ENCODE measurements at places on chromosomes 6 and 20.

DNA sequence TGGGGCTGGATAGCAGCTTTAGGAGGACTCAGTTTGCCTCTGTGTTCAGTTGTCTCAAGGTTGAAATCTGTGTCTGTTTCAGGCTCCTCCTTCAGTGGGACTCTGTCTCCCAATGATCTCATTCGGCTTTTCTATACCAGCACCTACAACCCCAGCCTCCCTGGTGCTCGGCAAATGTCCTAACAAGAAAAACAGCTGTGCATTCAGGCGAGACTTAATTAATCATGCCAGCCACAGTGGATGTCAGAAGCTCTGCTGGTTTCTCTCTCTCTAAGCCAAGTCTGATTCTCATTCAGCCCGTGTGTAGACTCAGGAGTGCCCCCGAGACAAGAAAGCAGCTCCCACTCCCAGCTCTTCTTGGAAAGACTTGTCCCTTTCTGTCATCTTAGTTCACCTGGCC is 46.8 kb downstream of the SUN5 start:
- no peak for DNase-seq

GRCh38 chr6:53634184-53634631 is 31.3 kb downstream of the KLHL31 start:
- DNase-seq: no peak

- DNase-seq: no peak
Measured at GRCh38 chr6:157607317-157608109, 215.5 kb upstream of the SNX9 start.

DNA sequence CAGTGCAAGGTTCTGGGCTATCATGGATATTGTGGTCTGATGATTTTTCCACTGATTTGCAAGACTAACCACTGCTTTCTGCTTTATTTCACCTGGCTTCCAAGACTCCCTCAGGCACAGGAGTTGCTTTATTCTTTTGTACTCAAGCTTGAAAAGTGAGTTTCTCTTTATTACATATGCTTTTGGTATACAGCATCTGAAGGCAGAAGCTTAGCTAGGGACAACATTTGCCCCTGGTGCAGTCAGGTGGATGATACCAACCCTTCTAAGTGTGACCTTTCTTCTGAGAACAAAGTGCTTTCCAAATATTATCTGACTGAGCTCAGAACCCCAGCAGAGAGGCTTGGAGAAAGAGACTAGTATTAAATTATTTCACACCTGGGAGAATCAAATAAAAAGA is 94.0 kb upstream of the PHACTR1 start:
- DNase-seq: no peak

GRCh38 chr6:150276937-150277742 is 91.7 kb upstream of the IYD start:
- no peak for DNase-seq

- no peak for DNase-seq
Measured at GRCh38 chr20:31824554-31825313, 5.6 kb downstream of the MYLK2 start.

- DNase-seq: no peak
Measured at GRCh38 chr6:105135907-105136430, 43.8 kb downstream of the POPDC3 start.

DNA sequence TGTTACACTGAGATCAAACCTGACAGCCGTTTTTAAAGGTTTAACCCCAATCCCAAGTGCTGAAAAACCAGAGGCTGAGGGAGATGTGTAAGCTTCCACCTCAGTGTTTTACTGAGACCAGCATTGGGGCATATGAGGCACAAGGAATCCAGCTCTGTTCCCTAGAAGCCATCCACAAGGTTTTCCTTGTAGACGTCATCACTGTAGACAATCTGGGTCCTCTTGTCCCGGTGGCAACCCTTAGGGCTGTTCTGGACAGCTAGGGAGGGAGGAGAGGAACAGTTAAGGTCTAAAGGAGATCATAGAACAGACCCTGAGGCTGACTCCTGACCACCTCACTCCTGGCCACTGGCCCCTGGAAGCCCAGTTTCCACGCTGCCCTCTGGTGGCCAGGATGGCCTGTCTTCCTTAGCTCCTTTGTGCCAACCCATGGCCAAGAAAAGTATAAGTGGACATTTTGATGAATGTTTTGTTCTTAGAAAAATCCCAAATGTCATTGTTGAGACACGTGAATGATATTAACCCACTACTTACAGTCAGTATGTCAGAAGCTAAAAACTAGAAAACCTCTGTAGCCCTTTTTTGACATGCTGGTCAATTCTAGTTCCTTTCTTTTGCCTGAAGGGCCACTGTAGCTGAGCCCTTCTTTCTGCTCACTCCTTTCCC is 6.4 kb downstream of the CFB start:
- no peak for DNase-seq

- no peak for DNase-seq
Measured at GRCh38 chr6:75438442-75439116, 55.0 kb downstream of the FILIP1 start.

DNA sequence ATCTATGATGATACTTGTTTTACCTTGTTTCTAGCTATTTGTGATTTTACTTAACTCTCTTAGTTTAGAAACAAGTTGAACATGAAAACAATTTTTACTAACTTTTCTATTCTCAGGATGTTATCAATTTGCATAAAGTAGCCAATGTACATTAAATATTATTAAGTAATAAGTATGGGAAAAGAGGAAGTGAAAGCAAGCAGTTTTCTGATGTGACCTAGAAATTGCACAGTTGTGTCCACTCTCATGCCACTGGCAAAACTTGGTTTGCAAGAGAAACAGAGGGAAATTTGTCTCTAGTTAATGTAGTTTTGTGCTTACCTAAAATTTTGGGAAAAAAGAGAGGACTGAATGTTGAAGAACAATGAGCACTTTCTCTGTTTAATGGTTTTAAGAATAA is 19.2 kb upstream of the TSPYL1 start:
- DNase-seq: no peak

GRCh38 chr6:28401172-28401571 is 1.6 kb upstream of the ZSCAN12 start:
- DNase-seq: no peak

GRCh38 chr6:381742-382461 is 9.7 kb upstream of the IRF4 start:
- DNase-seq: no peak
